ENCODE measurements at places on chromosomes 16 and 17. TPM values are rescaled to one million over a fixed set of nuclear protein-coding genes. Genes with fewer than 3 reads are reported as not detected.

The KRT20 gene
- not detected for polyA plus RNA-seq

The FMNL1 gene
- 386 TPM for polyA plus RNA-seq

The SP6 gene
- 0.09 TPM for polyA plus RNA-seq

The TMEM114 gene
- polyA plus RNA-seq, result not detected

DNA sequence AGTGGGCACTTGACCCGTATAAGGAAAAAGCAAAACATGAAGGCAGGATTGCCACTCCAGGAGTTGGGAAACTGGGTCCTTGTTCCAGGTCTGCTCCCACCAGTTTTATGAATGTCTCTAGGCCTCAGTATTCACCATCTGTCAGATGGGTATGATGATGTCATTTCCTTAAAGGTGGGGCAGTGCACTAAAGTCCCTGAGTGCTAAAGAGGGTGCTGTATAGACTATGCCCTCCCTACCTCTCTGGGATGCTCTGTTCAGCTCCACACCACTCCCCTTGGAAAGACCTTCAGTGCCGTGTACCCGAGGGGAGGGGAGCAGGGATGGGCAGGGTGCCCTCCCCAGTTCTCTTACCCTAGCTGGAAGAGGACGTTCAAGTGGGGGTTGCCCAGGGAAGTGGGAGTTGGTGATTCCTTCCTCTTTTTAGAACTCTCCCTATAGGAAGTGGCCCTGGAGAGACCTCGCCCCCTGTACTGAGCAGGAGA is 2.2 kb downstream of the LASP1 start:
- H3K36me3 ChIP-seq, result peaks cover 14% of the 10 kb centered on the region
- H3K4me1 ChIP-seq, result peaks cover 52% of the 10 kb centered on the region
- H3K4me3 ChIP-seq, result no peak overlapping the region
- no peaks in the 10 kb centered on the region for H3K27me3 ChIP-seq
- peak; percentile 44 for DNase-seq

- no peaks in the 10 kb centered on the region for H3K27me3 ChIP-seq
- peak overlapping the region; percentile 31 for H3K4me3 ChIP-seq
- H3K4me1 ChIP-seq, result peaks cover 63% of the 10 kb centered on the region
- no peaks in the 10 kb centered on the region for H3K36me3 ChIP-seq
- peak overlapping the region; percentile 47 for H3K27ac ChIP-seq
These were observed 1.9 kb downstream of the SLC16A3 start for GRCh38 chr17:82230609-82231311.

DNA sequence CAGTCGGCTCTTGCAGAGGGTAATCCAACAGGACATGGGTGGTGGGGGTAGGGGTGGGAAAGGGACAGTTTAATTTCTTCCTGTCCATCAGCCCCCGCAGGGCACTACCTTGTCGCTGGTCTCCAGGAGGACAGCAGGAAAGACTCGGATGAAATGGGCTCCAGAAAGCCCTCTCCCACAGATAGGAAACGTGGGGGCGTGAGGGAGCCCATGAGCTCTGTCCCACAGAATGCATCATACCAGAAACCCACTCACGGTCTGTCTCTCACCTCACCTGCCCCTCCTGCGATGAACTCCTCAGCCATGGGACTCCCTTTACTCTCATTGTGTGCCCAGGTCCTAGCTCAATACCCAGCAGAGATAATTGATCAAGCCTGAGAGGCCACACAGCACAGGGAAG is 240.1 kb downstream of the GSG1L start:
- no peaks in the 10 kb centered on the region for H3K36me3 ChIP-seq
- H3K4me3 ChIP-seq, result no peak overlapping the region
- no peaks in the 10 kb centered on the region for H3K4me1 ChIP-seq
- H3K27me3 ChIP-seq, result no peaks in the 10 kb centered on the region

GRCh38 chr16:2048116-2048543 is 345 bp downstream of the TSC2 start:
- peaks cover 17% of the 10 kb centered on the region for H3K4me1 ChIP-seq
- H3K4me3 ChIP-seq, result peak overlapping the region; percentile 78
- no peak overlapping the region for H3K27ac ChIP-seq
- DNase-seq, result no peak
- H3K27me3 ChIP-seq, result no peaks in the 10 kb centered on the region

DNA sequence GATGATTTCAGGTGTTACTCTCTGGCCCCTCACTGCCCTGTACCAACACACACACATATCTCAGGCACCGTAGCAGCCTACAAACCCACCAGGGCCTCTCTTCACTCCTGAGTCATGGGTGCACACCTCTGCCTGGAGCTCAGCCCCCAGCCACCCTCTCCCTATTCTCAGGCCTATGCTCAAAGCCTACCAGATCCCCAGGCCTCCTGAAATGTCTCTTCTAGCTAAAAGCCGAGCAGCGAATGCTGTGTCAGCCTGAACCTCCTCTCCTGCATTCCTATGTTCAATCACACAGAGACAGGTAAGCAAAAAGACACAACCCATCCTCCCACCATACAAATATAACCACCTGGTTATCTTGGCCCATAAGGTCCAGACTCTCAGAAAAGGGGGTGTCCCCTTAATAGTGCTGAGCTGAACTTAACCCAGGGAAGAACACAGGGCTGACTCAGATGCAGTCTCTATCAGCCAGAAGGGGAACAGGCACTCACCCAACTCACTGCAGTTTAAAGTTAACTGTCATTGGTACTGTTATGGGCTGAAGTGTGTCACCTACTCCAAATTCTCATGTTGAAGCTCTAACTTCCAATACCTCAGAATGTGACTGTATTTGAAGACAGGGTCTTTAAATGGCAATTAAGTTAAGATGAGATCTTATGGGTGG is 62.0 kb upstream of the TEKT3 start:
- H3K27ac ChIP-seq, result no peak overlapping the region
- no peaks in the 10 kb centered on the region for H3K36me3 ChIP-seq
- H3K27me3 ChIP-seq, result no peaks in the 10 kb centered on the region
- H3K4me3 ChIP-seq, result no peak overlapping the region
- no peaks in the 10 kb centered on the region for H3K4me1 ChIP-seq
- no peak for DNase-seq

DNA sequence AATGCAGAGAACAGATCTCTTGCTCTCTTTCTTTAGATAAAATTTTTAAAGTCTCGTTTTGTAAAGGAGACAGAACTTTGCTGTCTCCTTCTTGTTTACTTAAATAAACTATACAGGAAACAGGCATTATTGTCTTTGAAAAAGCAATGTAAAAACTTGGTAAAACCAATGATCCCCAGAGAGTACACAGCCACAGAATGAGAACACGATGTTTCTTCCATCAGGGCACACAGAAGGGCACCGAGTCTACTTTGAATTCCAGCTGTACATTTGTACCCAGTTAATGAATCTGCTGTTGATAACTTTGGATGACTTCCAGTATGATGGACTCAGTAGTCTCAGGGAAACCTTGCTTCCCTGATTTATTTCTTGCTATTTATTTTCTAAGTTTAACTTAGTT is 8.1 kb upstream of the TMEM100 start:
- H3K36me3 ChIP-seq, result no peaks in the 10 kb centered on the region
- no peaks in the 10 kb centered on the region for H3K4me1 ChIP-seq
- DNase-seq, result no peak
- no peaks in the 10 kb centered on the region for H3K27me3 ChIP-seq
- H3K4me3 ChIP-seq, result no peak overlapping the region

DNA sequence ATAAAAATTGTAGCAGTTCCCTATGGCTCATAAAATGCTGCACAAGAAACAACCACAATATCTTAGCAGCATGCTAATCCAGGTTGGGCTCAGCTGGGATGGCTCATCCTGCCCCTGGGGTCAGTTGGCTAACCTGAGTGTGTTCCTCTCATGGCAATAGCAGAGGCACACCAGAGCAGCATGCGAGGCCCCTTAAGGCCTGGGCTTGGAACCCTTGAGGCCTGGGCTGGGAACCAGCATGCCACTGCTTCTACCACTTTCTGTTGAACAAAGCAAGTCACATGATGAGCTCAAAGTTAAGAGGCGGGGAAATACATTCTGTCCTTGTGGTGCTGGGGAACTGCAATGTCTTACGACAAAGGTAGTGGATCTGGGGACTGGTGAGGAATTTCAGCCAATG is 154.4 kb upstream of the FOXF1 start:
- H3K4me1 ChIP-seq, result no peaks in the 10 kb centered on the region
- H3K27ac ChIP-seq, result no peak overlapping the region
- DNase-seq, result no peak

- H3K4me3 ChIP-seq, result no peak overlapping the region
- no peaks in the 10 kb centered on the region for H3K27me3 ChIP-seq
- DNase-seq, result no peak
- H3K27ac ChIP-seq, result no peak overlapping the region
- no peaks in the 10 kb centered on the region for H3K4me1 ChIP-seq
These were observed 671.4 kb upstream of the SALL1 start for GRCh38 chr16:51822471-51822870.
